ENCODE measurements at places on chromosomes 12 and 14.

DNA sequence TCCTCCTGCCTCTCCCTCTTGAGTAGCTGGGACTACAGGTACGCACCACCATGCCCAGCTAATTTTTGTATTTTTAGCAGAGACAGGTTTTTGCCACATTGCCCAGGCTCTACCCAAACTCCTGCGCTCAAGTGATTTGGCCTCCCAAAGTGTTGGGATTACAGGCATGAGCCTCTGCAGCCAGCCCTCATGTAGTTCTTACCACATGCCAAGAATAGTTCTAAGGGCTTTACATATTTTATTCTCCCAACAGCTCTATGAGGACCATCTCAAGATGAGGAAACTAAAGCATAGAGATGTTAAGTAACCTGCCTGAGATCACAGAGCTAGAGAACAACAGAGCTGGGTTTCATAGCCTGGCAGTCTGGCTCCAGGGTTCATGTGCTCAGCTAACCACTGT, 37.9 kb upstream of the ALDH2 start:
- no peak for DNase-seq

GRCh38 chr14:43983721-43984120, 523.4 kb downstream of the FSCB start:
- no peak for DNase-seq

DNA sequence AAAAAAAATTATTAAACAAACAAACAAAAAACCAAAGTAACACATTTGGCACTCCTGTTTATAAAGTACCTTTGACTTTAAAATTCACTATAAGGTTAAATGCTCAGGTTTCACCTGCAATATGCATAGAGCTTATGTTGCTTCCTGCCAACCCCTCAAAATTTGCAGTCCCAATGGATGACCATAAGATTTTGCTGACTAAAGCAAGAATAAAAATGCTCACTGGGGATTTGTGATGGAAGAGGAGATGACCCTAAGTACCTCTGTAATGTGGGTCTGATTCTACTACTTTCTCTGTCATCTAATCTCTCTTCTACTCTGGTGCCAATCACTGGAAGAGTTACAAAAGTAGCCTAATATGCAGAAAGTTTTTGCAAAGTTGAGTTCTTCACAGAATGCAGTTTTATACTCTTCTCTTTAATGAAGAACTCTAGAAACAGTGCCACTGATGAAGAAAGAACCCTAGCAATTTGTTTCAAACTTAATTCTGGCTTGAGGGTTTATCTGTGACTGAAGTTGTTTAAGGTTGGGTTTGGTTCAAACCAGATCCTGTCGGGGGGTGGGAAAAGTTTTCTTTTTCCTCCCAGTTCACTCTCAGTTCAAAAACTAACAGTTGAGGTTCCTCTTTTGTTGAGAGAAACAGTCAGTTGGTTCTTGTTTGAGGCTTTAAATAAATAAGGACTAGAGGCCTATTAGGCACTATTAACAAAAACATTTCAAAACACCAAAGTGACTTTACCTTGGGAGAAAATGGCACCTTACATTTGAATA, 10.9 kb downstream of the WASHC3 start:
- DNase-seq = peak; percentile 29

DNA sequence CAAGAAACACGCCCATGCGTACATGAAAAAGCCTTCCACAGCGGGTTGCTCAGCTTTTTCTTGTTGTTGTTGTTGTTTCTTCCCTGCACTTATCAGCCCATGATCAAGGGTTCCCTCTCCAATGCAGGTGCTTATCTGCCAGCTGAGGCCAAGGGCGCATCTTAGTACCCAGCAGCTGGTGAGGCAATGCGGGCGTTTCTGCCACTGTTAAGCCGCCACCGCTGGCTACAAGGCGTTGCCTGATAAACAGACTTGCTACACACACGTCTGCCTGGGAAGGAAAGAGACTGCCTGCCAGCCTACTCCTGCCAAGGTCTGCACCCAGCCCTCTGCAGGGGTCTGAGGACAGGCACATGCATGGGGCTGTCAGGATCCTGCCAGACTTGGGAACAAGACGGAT, 345.9 kb downstream of the BCL11B start:
- no peak for DNase-seq

GRCh38 chr12:28527631-28528249, 337.5 kb downstream of the CCDC91 start:
- no peak for DNase-seq

DNA sequence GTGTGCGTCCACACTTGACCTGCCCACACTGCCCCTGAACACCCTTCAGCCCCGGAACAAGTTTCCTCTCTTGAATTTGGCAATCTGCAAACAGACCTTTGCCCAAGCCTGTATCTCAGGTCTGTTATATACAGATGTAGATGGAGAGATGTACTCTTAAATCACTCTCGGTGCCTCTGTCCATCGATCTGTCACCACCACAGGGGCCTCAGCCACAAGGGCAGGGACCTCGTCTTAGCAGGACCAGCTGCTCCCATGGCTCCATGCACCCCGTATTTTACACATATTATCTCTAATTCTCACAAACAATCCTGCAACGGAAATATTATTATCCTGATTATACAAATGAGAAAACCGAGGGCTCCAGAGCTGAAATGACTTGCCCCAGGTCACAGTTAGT, 313.4 kb downstream of the BCL11B start:
- DNase-seq = no peak

GRCh38 chr14:94748667-94749347, 21.1 kb downstream of the GSC start:
- peak; percentile 57 for DNase-seq

- no peak for DNase-seq
Measured at GRCh38 chr12:23884909-23885308, 64.6 kb downstream of the SOX5 start.

- no peak for DNase-seq
Measured at GRCh38 chr12:21884936-21885335, 56.3 kb downstream of the ABCC9 start.

All from hematopoietic multipotent progenitor cell treated with erythropoietin and hydrocortisone succinate and interleukin-3 and kit ligand, for 4 days (in vitro differentiated cells).